ENCODE measurements at places on chromosomes 3 and 15.

- no peak for DNase-seq
Measured at GRCh38 chr15:40844696-40845030, 815 bp downstream of the SPINT1 start.

DNA sequence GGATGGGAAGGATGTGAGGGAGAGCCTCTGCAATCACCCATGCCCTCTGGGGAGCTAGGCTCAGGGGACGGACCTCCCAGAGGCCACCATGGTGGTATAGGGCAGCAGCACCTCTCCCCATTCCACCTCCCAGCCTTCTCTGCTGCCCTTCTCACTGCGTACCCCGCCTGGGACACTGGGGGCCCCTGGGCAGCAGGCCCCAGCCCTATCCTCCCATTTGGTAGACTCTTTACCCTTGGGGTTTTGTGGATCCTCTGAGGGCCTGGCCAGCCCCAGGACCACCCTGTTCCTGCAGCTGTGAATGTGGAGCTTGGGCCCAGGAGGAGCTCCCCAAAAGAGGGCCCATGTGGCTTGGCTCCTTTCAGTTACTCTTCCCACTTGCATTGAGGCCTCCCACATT, 131.9 kb downstream of the DNAJB8 start:
- no peak for DNase-seq

- no peak for DNase-seq
Measured at GRCh38 chr3:74538669-74539068, 75.8 kb downstream of the CNTN3 start.

DNA sequence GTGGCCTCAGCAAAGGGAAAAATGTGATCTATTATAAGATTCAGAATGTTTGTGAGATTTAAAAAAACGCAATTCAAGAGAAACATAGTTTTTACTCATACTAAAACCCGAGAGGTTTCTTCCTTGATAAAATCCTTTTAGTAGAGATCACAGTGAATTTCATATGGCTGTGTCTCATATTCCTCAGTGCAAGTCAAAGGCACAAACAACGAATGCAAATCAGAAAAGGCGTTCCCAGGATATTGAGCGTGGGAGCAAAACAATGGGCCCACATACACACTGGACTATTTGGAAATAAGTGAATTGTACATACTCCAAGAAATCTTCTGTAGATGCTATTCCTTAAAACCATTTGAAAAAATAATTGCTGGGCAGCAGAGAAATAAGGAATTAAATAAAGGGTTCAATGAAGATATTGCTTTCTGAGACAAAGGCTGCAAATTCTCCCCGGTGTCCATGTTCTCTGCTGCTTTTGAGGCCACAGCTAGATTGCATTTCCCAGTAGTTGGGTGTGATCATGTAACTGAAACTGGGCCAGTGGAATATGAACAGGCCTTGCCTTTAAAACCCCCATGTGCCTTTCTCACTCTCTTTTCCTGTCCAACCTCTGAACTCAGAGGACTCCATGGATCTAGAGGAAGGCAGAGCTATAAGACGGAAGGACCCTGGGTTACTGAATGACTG, 144.6 kb upstream of the TBL1XR1 start:
- DNase-seq = no peak

GRCh38 chr3:67614195-67614594, 40.2 kb downstream of the SUCLG2 start:
- DNase-seq = no peak

- DNase-seq = no peak
Measured at GRCh38 chr3:177640319-177640965, 443.2 kb upstream of the TBL1XR1 start.

GRCh38 chr3:99579246-99579645, 59.1 kb upstream of the COL8A1 start:
- DNase-seq = no peak

GRCh38 chr15:85684174-85684710, 110.5 kb downstream of the KLHL25 start:
- DNase-seq = no peak

DNA sequence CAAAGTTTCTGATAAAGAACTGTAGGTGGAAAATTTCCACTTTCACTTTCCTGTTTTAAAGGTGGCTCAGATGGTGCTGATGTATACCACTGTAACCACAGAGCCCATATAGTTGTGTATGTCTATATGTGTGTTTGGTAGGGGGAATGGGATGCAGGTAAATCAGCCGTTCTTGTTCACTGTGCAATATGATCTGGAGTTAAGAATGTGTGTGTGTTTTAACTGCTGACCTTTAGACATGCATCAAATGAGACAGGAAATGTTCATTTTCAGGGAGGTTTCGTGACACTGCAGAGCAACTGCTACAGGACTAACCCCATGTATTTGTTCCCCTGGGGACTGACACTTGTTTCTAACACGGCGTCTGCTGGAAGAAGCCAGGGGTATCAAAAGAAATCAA, 180.5 kb downstream of the TAFA4 start:
- DNase-seq = no peak

DNA sequence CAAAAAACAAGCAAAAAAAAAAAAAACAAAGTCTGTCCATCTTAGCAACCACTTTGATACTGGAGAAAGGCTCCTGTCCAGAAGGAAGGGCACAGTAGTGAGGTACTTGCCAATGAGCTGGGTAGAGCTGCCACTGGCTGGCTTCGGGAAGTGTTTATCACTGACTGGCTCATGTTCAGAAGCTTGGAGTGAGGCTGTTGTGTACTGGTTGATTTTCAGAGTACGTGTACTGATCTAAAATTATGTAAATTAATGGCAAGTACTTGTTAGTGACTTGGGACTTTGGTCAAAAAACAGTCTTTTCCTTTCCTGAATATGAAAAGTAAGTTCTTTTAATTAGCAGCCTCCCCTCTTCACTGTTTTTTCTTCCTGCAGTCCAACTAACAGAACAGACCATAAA, 979 bp upstream of the ZNF621 start:
- DNase-seq = no peak

GRCh38 chr3:45127130-45127822, 18.9 kb downstream of the CDCP1 start:
- DNase-seq = no peak

- no peak for DNase-seq
Measured at GRCh38 chr15:61227950-61228936, 859 bp downstream of the RORA start.

GRCh38 chr15:89002281-89002761, 85.9 kb upstream of the ABHD2 start:
- DNase-seq = no peak

DNA sequence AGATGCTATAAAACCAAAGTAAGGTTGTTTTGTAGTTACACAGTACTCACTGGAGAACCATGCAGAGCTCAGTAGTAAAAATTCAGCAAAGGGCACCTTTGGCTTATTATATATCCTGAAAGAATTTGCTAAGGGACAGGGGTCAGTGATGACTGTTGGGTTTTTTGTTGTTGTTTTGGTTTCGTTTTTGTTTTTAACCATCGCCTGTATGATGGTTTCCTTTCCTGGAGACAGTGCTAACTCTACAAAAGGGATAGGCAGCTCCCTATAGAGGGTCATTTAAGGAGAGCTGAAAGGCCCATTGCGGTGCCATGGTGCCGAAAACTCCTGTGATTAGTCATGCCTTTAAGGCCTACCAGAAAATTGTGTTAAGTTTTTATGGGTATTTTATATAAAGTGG, 118.2 kb upstream of the GOLIM4 start:
- DNase-seq = no peak

DNA sequence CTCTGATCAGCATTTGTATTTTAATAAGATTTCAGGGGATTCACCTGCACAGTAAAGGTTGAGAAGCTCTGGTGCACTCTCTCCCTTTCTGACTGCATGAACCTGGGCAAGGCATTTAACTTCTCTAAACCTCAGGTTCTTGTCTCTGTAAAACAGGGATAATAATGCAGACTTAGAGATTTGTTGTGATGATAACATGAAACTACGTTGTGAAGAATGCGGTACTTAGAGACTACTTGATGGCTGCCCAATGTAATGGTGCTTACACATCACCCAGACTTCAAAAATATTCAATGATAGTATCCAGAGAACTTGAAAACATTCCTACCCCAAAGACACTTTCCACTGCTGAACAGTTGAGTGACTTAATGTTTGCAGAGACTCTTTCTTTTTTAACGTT, 19.8 kb upstream of the TNFSF10 start:
- DNase-seq = no peak

DNA sequence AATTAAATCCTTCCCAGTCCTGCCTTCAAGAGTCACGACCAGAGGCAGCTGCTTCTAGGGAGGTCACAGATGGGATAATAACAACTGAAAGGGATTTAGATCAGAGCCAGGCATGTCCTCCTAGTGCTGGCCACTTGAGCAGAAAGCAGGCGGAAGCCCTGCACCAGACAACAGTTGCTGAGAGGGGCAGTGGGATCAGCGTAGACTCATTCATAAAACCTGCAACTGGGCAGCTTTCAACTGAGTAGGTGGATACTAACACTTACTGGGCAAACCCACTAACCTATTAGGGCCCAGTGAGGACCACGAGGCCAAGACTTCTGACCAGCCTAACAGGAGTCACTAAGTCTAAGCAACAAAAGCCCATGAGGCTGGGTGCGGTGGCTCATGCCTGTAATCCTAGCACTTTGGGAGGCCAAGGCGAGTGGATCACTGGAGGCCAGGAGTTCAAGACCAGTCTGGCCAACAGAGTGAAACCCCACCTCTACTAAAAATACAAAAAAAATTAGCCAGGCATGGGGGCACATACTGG, 67.0 kb downstream of the DAPK2 start:
- DNase-seq = no peak

Measured in stimulated activated CD8-positive, alpha-beta memory T cell treated with anti-CD3 and anti-CD28 coated beads, Interleukin-2, amount 100 ng/mL, for 1 hour (primary cell).